AG04450 (cell line): ENCODE measurements at places on chromosomes 4 and X.

GRCh38 chr4:58849026-58849425 lies 1738.8 kb upstream of the IGFBP7 start:
- DNase-seq: no peak

DNA sequence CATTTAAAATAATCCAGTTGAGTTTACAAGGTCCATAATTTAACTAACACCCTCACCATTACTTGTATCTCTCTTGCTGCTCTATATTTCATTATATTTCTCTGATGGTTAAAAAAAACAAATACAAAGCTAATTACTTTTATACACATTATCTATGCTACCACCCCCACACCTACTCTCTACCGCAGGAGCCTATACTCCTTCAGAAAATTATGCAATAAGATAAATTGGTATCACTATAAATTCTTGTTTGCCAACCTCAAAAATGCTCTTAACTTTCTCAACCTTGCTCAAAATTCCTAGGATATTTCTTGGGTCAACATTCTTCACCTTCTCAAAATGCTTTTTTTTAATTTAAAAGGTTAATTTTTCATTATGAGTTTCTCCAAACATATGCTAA lies 282.7 kb downstream of the KCTD8 start:
- DNase-seq: no peak

DNA sequence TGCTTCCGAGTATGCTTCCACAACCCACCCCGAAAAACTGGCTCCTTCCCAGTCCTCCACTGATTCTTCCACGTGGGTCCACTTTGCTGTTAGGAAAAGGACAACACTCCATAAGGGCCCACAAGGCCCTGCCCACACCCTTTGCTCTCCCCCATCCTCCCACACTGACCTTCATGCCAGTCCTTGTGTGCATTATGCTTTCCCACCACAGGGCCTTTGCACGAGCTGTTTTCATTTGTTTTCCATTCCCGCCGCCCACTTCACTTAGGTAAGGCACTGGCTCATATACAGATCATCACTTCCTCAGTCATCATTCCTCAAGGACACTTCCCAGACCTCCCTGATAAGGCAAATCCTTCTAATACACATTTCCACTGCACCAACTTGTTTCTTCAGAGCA lies 16.8 kb upstream of the SEL1L3 start:
- no peak for DNase-seq

DNA sequence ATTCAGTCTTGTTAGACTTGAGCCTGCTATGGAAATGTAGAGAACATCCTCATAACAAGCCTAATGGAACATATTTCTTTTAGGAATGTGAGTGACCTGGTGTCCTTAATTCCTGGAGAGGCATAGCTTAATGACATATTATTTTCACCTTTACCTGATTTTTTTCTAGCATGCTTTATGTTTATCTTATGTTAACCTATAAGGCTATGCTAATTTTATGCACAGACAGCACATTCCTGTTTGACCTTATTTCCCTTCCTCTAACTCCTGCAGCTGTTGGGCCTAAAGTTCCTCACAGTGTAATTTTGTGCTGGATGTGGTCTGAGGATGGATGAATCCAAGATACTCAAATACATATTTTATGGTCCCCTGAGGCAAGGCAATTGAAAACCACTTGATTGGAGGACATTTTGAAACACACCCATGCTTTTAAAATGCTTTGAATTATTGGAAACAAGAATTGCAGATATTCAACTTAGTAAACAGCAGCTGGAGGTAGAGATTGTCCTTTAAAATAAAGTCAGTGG lies 111.5 kb downstream of the LARP7 start:
- no peak for DNase-seq

DNA sequence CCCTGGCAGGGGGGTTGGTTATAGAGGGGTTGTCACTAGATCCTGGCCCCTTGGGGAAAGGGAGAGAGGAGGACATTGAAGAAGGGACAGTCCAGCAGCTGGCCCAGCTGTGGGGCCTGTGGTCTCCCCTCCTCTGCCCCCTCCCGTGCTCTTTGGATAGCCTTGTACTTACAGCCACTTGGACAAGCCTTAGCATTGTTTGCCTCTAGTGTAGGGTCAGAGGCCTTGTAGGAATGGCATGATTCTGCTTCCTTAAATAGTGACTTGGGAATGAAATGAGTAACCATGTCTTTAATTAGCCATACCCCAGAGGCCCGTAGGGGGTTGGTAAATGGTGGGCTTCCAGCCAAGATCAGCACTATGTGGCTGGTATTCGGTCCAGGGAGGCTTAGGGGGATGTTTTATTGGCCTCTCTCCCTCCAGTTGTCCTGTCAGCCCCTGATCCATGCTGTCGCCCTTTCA lies 230.6 kb downstream of the PTTG2 start:
- DNase-seq: no peak

GRCh38 chr4:154616287-154616686 lies 3.8 kb upstream of the FGG start:
- no peak for DNase-seq

GRCh38 chrX:17967888-17968287 lies 106.8 kb upstream of the RAI2 start:
- DNase-seq: no peak

- DNase-seq: no peak
Measured at GRCh38 chr4:168174308-168174707, 82.0 kb downstream of the ANXA10 start.
